ENCODE measurements at places on chromosomes 11 and 22. TPM values are rescaled to one million over a fixed set of nuclear protein-coding genes. Genes with fewer than 3 reads are reported as not detected.

The ALKBH8 gene
- total RNA-seq, result 6.2 TPM

The CHST1 gene
- total RNA-seq, result 2.4 TPM

The THRSP gene
- not detected for total RNA-seq

The UNC93B1 gene
- 4.1 TPM for total RNA-seq

The SLC22A6 gene
- not detected for total RNA-seq

The PKP3 gene
- total RNA-seq, result not detected

The NPAS4 gene
- not detected for total RNA-seq

The BLID gene
- total RNA-seq, result 0.77 TPM

The FDX1 gene
- 19.4 TPM for total RNA-seq

The ARHGAP8 gene
- total RNA-seq, result 1.8 TPM

- H3K4me3 ChIP-seq, result no peak overlapping the region
- H3K27ac ChIP-seq, result no peak overlapping the region
- H3K36me3 ChIP-seq, result no peaks in the 10 kb centered on the region
- H3K4me1 ChIP-seq, result no peaks in the 10 kb centered on the region
- DNase-seq, result no peak
- no peaks in the 10 kb centered on the region for H3K27me3 ChIP-seq
These were observed 225.8 kb upstream of the NCAM1 start for GRCh38 chr11:112735470-112735869.

GRCh38 chr11:96114178-96115064, 190.5 kb upstream of the MTMR2 start:
- H3K27ac ChIP-seq, result peak overlapping the region; percentile 75
- H3K36me3 ChIP-seq, result no peaks in the 10 kb centered on the region
- no peak overlapping the region for H3K4me3 ChIP-seq

DNA sequence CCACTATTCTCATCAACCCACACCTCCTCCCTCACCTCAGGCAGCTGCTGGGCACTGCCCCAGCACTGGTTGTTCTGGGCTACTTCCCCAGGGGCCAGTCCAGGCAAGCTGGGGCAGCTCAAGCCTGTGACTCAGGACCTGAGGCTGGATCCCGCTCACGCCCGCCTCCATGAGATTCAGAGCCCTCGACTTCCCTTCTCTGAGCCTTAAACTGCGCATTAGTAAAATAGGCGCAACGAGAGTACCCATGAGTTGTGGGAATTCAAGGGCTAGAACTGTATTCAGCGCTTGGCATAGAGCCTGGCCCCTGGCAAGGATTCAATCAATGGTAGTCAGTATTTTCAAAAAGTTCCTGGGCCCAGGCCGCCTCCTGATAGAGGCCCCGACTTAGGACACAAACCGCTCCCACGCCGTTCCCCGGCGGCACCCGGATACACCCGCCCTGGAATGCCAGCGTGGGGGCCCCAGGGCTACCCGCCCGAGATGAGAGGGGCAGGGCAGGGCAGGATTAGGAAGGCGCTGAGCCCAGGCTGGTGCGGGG, 723 bp upstream of the CD82 start:
- peaks cover 4% of the 10 kb centered on the region for H3K4me1 ChIP-seq
- no peaks in the 10 kb centered on the region for H3K27me3 ChIP-seq
- H3K36me3 ChIP-seq, result no peaks in the 10 kb centered on the region
- H3K27ac ChIP-seq, result peak overlapping the region; percentile 94

- H3K4me3 ChIP-seq, result no peak overlapping the region
- no peaks in the 10 kb centered on the region for H3K36me3 ChIP-seq
- no peaks in the 10 kb centered on the region for H3K27me3 ChIP-seq
- no peak for DNase-seq
- no peak overlapping the region for H3K27ac ChIP-seq
These were observed 48.5 kb downstream of the GGTLC2 start for GRCh38 chr22:22692707-22693530.

- no peak overlapping the region for H3K4me3 ChIP-seq
- H3K27ac ChIP-seq, result peak overlapping the region; percentile 99
- no peaks in the 10 kb centered on the region for H3K27me3 ChIP-seq
- DNase-seq, result no peak
- peaks cover 41% of the 10 kb centered on the region for H3K4me1 ChIP-seq
These were observed 41.1 kb downstream of the RPL27A start for GRCh38 chr11:8723711-8724110.

GRCh38 chr11:72013765-72014711, 15.3 kb downstream of the IL18BP start:
- no peak overlapping the region for H3K4me3 ChIP-seq
- H3K36me3 ChIP-seq, result no peaks in the 10 kb centered on the region
- peak overlapping the region; percentile 39 for H3K27ac ChIP-seq

DNA sequence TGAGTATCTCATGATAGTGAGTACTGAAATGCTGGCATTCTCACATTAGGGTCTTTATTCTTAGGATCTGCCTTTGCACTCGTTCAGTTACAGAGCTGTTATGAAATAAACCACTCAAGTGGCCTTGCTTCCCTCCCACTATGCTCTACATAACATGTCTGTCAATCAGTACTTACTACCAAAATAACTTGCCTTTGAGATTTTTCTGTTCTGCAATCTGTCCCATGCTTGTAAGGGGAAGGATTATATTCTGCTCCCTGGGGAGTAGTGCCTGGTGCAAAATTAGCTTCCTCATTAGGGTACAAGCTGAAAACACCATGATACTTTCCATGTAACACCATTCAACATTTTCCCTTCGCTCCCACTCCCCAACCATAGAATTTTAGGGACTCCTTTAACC, 1.9 kb upstream of the GRAP2 start:
- no peaks in the 10 kb centered on the region for H3K36me3 ChIP-seq
- no peak overlapping the region for H3K4me3 ChIP-seq
- no peaks in the 10 kb centered on the region for H3K27me3 ChIP-seq
- no peaks in the 10 kb centered on the region for H3K4me1 ChIP-seq

DNA sequence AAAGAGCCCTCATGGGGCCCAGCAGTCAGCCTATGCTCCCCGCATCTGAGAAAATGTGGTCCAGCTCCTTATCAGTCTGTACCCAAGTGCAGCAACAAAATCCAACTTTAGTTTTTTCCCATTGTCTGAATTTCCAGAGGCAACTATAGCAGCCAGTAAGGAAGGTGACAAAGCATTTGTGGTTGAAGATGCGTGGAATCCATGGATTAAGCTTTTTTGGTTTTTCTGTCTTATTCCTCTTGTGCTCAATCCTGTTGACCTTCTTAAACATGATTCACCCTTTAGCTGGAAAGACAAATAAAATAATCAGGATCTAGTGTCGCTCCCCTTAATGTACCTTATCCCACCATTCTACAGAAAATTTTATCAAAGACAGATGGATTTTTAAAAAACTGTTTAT, 14.3 kb downstream of the GDPD4 start:
- H3K36me3 ChIP-seq, result no peaks in the 10 kb centered on the region
- H3K27me3 ChIP-seq, result no peaks in the 10 kb centered on the region
- H3K4me1 ChIP-seq, result no peaks in the 10 kb centered on the region
- no peak overlapping the region for H3K4me3 ChIP-seq
- H3K27ac ChIP-seq, result no peak overlapping the region

DNA sequence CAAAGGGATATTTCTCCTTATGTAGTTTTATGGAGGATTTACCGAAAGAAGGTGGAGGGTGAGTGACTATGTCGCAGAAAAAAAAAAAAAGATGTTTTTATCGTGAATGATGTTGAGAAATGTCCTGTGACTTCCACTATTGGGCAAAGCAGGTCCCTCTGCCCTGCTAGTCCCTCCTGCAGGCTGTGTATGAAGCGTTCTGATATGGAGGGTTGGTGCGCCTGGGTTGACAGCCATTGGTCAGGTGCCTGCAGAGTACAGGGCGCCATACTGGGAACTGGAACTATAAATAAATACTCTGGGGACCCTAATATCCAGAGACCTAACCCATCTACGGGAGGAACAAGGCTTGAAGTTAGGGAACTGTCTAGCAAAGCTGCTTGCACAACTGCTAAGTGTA, 1.5 kb downstream of the IL17RA start:
- no peak overlapping the region for H3K4me3 ChIP-seq
- peak overlapping the region; percentile 32 for H3K27ac ChIP-seq
- DNase-seq, result no peak

DNA sequence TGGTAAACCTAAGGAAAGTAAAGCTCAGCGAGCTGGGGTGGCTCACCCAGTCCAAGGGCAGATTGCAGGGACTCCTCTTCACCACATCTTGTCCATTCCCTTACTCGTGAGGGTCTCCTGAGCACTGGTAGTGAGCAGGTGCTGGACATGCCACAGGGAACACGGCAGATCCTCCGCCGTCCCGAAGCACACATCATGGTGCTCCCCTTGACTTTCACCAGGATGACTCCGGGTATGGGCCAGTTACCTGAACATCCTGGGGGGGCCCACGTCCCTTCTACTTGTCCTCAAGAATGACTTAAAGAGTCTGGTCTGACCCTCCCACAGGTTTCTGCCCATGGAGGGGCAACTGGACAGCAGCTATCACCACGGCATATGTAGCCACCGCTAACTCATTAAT, 8.0 kb upstream of the SF1 start:
- no peak overlapping the region for H3K27ac ChIP-seq
- H3K27me3 ChIP-seq, result no peaks in the 10 kb centered on the region
- no peaks in the 10 kb centered on the region for H3K4me1 ChIP-seq
- no peak overlapping the region for H3K4me3 ChIP-seq

DNA sequence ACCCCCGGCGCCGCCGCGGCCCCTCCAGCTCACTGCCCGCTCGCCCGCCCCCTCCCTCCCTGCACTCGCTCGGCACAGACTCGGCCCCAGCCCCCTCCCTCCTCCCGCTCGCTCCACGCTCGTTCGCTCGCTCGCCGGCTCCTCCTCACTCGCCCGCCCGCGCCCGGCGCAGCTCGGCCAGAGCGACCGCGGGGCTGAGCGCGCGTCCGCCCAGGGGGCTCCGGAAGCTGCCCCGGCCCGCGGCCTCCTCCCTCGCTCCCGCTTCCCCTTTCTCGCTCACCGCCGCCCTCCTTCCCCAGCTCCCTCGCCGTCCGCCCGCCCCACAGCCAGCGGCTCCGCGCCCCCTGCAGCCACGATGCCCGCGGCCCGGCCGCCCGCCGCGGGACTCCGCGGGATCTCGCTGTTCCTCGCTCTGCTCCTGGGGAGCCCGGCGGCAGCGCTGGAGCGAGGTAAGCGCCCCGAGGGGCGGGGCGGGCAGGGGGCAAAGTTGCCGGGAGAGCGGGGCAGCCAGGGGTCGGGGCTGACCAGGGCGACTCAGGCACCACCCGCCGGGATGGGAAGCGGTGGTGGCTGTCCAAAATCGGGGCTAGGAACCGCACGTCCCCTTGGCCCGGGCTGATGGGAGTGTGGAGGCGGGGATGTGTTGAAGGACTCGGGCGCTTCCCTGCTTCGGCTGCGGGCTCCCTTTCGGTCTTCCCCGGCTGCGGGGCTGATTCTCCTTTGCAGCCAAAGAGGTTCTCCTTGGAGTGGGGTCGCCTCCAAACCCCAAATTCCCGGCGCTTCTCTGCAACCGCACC, at the start of gene SEZ6L:
Gene SEZ6L (plus strand): TSS at position 148 of the 797 bp plus-strand sequence. CDS start 208 bp downstream, at position 356.
- H3K4me1 ChIP-seq, result no peaks in the 10 kb centered on the region
- no peak within 1 kb of the TSS for H3K4me3 ChIP-seq
- no peak for DNase-seq
- no peaks in the 10 kb centered on the region for H3K36me3 ChIP-seq
- no peak within 1 kb of the TSS for H3K27ac ChIP-seq

DNA sequence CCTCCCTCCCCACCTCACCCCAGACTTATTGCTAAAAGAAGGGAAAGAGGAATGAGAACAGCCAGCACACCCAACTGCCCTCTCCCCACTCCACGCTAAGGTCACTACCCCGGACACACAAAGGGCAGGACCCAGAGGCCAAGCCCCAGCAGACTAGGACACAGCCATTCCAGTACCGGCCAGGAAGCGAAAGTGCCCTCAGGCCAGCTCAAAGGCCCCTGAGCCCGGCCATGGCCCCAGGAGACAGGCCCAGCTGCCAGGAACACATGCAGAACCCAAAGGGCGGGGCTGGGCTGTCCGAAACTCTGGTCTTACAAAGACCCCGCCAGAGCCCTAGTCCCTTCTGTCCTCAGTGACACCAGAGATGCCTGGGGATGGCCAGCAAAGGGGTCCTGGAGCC, 5.5 kb downstream of the RCOR2 start:
- no peaks in the 10 kb centered on the region for H3K27me3 ChIP-seq
- H3K4me3 ChIP-seq, result no peak overlapping the region
- peaks cover 5% of the 10 kb centered on the region for H3K4me1 ChIP-seq
- no peak overlapping the region for H3K27ac ChIP-seq

DNA sequence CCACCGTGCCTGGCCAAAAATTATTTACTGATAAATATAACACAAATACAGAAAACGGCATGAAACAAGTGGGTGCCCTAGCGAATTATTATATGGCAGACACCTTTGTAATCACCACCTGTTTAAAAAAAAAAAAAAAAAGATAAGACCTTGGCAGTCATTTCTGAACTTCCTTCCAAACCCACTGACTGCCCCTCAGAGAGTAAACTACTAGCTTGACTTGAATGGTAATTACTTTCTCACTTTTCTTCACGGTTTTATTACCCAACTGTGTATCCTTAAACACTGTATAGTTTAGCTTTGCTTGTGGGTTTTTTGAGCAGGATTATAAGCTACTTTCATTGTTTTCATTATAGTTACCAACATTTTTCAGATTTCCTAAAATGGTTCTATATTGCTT, 23.7 kb downstream of the SFI1 start:
- H3K36me3 ChIP-seq, result no peaks in the 10 kb centered on the region
- DNase-seq, result no peak
- H3K4me3 ChIP-seq, result no peak overlapping the region
- no peaks in the 10 kb centered on the region for H3K27me3 ChIP-seq
- no peak overlapping the region for H3K27ac ChIP-seq

- H3K36me3 ChIP-seq, result no peaks in the 10 kb centered on the region
- no peak overlapping the region for H3K4me3 ChIP-seq
- no peak overlapping the region for H3K27ac ChIP-seq
- H3K27me3 ChIP-seq, result no peaks in the 10 kb centered on the region
These were observed 146.8 kb upstream of the TTC12 start for GRCh38 chr11:113167599-113167998.

- H3K27me3 ChIP-seq, result no peaks in the 10 kb centered on the region
- H3K36me3 ChIP-seq, result no peaks in the 10 kb centered on the region
- no peak overlapping the region for H3K27ac ChIP-seq
- no peaks in the 10 kb centered on the region for H3K4me1 ChIP-seq
These were observed 86.5 kb upstream of the SLC25A18 start for GRCh38 chr22:17476838-17477237.

DNA sequence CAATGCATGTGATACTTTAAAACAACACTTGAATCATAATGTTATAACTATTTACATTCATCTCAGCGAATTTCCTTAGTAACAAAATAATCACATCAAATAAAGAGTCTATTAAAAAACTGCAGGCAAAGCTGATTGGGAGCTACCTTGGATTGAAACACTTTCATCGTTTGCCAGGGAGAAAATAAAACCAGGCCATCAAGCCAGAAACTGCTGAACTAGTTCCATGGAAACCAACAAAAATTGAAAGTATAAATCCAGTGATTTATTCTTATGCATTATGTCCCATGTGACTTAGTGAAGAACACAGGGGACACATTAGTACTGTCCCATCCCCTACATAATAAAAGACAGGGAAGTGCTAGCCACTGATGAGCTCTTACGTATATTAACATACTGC, 21.7 kb downstream of the SLC35F2 start:
- no peak for DNase-seq
- no peaks in the 10 kb centered on the region for H3K4me1 ChIP-seq
- no peaks in the 10 kb centered on the region for H3K27me3 ChIP-seq
- H3K4me3 ChIP-seq, result no peak overlapping the region

GRCh38 chr11:16299884-16300782, 56.2 kb downstream of the SOX6 start:
- H3K4me3 ChIP-seq, result no peak overlapping the region
- no peaks in the 10 kb centered on the region for H3K4me1 ChIP-seq
- no peaks in the 10 kb centered on the region for H3K27me3 ChIP-seq
